ENCODE measurements at places on chromosomes 3 and 15. TPM values are rescaled to one million over a fixed set of nuclear protein-coding genes. Genes with fewer than 3 reads are reported as not detected.

IGSF11 gene
- 0.23 TPM for total RNA-seq

LMOD3 gene
- total RNA-seq: not detected

GADL1 gene
- total RNA-seq: not detected

ASB14 gene
- not detected for total RNA-seq

WDR49 gene
- not detected for total RNA-seq

GALNT15 gene
- total RNA-seq: not detected

CGNL1 gene
- not detected for total RNA-seq

XYLB gene
- 5.3 TPM for total RNA-seq

ST6GAL1 gene
- 111 TPM for total RNA-seq

KIF15 gene
- total RNA-seq: 40.1 TPM

SPTBN5 gene
- total RNA-seq: 0.46 TPM

SLC22A14 gene
- not detected for total RNA-seq

CHRFAM7A gene
- total RNA-seq: not detected

AGTR1 gene
- total RNA-seq: not detected

ERICH6 gene
- total RNA-seq: not detected

LYZL4 gene
- total RNA-seq: not detected

ZNF660 gene
- total RNA-seq: 0.89 TPM

XCR1 gene
- not detected for total RNA-seq

SERINC4 gene
- 0.42 TPM for total RNA-seq

NPAP1 gene
- total RNA-seq: not detected

DOCK3 gene
- total RNA-seq: 2.5 TPM

RPP14 gene
- 16.4 TPM for total RNA-seq

C3orf22 gene
- not detected for total RNA-seq

CDAN1 gene
- 12.9 TPM for total RNA-seq

GOLGA6A gene
- total RNA-seq: not detected

HIGD2B gene
- not detected for total RNA-seq

ANKRD63 gene
- total RNA-seq: not detected

AGBL1 gene
- 0.04 TPM for total RNA-seq

CCR9 gene
- not detected for total RNA-seq

CFAP100 gene
- not detected for total RNA-seq

THSD4 gene
- total RNA-seq: not detected

CCR3 gene
- total RNA-seq: not detected

FBXW12 gene
- total RNA-seq: 0.11 TPM

ZXDC gene
- 23.1 TPM for total RNA-seq

TAGLN3 gene
- 3.2 TPM for total RNA-seq

FBXO45 gene
- 16.2 TPM for total RNA-seq

LRRC2 gene
- total RNA-seq: not detected

EID1 gene
- 82.5 TPM for total RNA-seq

CPLX3 gene
- total RNA-seq: 0.11 TPM

CCDC80 gene
- not detected for total RNA-seq

HEXA gene
- total RNA-seq: 38.8 TPM

ZNF80 gene
- total RNA-seq: 0.23 TPM

CHRNA5 gene
- 8.5 TPM for total RNA-seq

CTDSPL gene
- total RNA-seq: 5.3 TPM

PRR20G gene
- not detected for total RNA-seq

TMC3 gene
- not detected for total RNA-seq

CCDC33 gene
- total RNA-seq: not detected

FSIP1 gene
- total RNA-seq: 0.32 TPM

CASR gene
- total RNA-seq: 0.05 TPM

LRRK1 gene
- 0.73 TPM for total RNA-seq

TMCO5A gene
- not detected for total RNA-seq

CCDC39 gene
- not detected for total RNA-seq

C3orf70 gene
- total RNA-seq: 0.04 TPM

FEZF2 gene
- total RNA-seq: not detected

CHRNA7 gene
- 0.11 TPM for total RNA-seq

IVD gene
- total RNA-seq: 46.2 TPM

GXYLT2 gene
- not detected for total RNA-seq

HRH1 gene
- 0.98 TPM for total RNA-seq

LRRC31 gene
- total RNA-seq: not detected

PLA2G4D gene
- total RNA-seq: not detected

Data from activated CD4-positive, alpha-beta T cell treated with anti-CD3 and anti-CD28 coated beads for 36 hours (primary cell).